ENCODE measurements at places on chromosomes 3 and 15. TPM values are rescaled to one million over a fixed set of nuclear protein-coding genes. Genes with fewer than 3 reads are reported as not detected.

DNA sequence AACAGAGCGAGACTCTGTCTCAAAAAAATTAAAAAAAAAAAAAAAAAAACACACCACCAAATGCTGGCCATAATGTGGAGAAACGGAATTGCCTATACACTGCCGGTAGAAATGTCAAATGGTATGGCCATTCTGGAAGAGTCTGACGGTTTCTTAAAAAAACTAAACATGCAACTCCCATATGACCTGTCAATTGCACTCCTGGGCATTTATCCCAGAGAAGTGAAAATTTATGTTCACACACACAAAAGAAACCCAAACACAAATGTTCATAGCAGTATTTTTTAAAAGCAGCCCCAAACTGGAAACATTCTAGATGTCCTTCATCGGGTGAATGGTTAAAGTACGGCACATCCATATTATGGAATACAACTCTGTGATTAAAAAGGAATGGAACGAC is 66.1 kb downstream of the LRIG1 start:
- no peak for DNase-seq

DNA sequence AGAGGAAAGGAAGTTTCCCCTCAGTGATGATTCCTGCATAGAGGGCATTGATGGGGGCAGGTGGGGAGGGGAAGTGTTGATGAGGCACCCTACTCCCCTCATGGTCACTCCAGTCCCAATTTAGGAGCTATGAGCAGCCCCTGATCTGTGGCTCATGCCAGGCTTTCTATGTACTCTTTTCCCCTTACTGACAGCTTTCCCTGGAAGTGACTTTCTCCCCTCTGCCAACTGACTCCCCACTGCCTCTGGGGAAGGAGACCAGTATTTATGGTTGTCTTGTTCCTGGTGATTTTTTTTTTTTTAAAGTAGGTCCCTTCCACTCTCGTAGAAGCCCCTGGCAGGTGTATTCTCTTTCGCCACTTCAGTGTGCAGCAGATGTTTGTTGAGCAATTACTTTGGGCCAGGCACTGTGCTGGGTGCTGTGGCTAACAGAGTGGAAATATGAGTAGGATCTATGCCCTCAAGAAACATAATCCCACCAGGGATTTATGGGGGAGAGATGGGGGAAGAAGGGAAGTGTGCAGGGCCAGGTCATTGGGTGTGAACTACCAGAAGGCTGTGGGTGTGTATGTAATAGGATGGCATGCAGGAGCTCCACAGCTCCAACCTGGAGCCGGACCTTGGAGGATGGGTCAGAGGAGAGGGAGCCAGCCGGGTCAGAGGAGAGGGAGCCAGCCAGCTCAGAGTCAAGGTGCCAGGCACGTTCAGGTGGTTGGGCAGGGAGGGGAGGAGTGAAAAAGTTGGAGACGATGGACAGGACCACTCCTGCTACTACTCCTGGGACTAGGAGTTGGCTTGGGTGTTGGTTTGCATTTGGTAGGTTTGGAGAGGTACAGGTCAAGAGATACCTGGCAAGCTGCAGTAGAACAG is 3.5 kb downstream of the SMAD6 start:
- no peak for DNase-seq

- DNase-seq, result no peak
These were observed 70.4 kb downstream of the CBLB start for GRCh38 chr3:105798381-105798934.

Gene GREM1
- total RNA-seq, result not detected

- peak; percentile 89 for DNase-seq
These were observed at the start of the genes GNL3 and PBRM1 for GRCh38 chr3:52685709-52686691. Gene GNL3 (plus strand): TSS chr3:52686032. CDS start chr3:52686093, 61 bp downstream. Gene PBRM1 (minus strand): TSS chr3:52685913.

- peak; percentile 31 for DNase-seq
These were observed 60.6 kb upstream of the XCR1 start for GRCh38 chr3:46087871-46088270.

GRCh38 chr3:57951066-57951882 is 56.9 kb upstream of the FLNB start:
- DNase-seq, result peak; percentile 33

Gene CPEB1
- total RNA-seq, result 6.6 TPM

DNA sequence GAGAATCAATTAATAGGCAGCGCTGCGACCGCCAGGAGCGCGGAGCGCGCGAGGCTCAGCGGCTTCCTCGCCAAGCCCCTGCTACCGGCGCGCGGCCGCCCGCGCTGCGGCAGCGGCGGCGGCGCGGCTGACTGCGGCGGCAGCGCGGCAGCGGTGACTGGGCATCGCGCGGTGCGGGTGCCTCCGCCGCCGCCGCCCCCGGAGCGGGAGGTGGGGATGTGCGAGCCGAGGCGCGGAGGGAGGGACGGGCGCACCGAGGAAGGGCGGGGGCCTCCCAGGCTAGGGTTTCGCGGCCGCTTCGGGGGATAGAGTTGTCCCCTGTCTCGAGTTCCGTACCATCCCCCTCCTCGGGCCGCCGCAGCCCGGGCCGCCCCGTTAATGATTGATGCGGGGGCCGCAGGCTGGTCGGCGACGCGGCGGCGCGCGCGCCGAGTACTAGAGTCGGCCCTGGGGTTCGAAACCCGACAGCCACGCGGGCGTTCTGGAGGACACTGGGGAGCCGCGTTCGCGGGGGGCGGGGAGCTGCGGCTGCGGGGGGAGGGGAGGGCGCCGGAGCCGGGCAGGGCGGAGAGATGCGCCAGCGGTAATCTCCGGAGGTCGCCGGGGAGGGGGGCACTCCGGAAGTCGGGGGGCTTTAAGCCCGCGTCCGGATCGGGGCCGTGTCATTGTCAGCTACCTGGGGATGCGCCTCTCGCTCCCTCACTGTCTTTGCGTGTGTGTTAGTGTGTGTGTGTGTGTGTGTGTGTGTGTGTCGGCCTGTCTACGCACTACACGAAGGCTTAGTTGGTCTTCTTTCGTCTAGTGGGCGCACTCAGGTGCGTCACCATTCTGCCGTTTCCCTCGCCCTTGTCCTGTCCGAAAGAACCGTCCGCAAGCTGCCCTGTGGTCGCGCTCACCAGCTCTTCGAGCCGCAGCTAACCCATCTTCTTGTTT is at the start of gene PAQR9:
Gene PAQR9, minus strand, starts transcription at position 159 of the 933 bp plus-strand sequence. CDS start 338 bp downstream, outside the sequence.
- no peak for DNase-seq

- DNase-seq, result no peak
These were observed 1.7 kb upstream of the CFAP91 start for GRCh38 chr3:119700920-119701734.

DNA sequence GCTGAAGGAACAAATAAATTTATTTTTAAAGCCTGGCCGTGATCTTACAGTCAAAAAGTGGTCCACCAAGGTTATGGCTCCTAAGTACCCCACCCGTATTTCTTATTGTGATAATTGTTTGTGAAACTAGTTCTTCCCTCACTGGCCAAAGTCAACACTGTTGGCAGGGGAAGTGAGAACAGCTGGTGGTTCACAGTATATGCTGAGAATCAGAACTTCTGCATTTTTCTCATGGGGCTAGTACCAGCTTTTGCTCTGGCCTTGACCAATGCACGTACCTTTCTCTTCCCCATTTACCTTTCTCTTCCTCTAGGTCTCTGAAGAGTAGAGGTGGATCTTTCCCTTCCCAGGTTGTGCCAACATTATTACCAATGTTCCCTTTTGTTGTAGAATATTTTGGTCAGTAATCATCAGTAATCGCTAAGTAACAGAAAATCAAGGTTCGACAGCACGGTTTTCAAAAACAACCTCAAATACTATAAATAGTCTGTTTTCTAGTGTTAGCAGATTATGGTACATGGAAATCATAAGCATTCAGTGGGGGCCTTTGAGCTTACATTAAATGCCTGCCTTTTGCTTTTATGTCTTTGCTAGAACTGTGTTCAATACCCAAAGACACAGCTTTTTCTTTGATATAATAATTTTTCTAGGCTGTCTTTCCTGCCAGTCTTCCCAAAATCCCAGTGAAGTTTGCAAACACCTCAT is 268.0 kb downstream of the LPP start:
- DNase-seq, result no peak

- peak; percentile 63 for DNase-seq
These were observed at the start of the genes PEX11A and WDR93 for GRCh38 chr15:89690276-89691218. Gene PEX11A (minus strand): TSS chr15:89690754. CDS start chr15:89690632, 122 bp downstream. Gene WDR93 (plus strand): TSS chr15:89690811. CDS start chr15:89701747, 10,936 bp downstream.

Gene FAM227B
- total RNA-seq, result 1.9 TPM

Gene CFAP91
- total RNA-seq, result 0.17 TPM

Gene STAB1
- total RNA-seq, result not detected

GRCh38 chr3:54347060-54347459 is 224.7 kb downstream of the CACNA2D3 start:
- DNase-seq, result peak; percentile 5

Gene CRTAP
- 284 TPM for total RNA-seq

DNA sequence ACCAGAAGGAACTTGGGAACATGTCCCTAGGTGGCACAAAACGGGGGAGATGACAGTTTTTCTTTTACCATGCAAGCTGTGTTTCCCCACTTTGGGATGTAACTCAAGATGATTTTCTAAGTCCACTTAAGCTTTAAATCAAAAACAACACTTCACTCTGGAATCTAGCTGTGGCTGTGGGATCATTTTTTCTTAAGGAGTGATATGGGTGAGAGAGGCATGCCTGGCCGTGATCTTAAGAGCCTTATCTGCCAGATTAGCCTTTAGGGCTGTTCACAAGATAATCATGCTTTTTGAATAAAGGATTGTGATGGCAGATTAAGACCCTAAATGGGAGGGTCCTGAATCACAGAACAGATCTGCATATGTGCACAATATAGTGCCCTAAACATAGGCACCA is 384.8 kb upstream of the SEMA6D start:
- no peak for DNase-seq
